ENCODE measurements at places on chromosomes 3 and 15. TPM values are rescaled to one million over a fixed set of nuclear protein-coding genes. Genes with fewer than 3 reads are reported as not detected.

DNA sequence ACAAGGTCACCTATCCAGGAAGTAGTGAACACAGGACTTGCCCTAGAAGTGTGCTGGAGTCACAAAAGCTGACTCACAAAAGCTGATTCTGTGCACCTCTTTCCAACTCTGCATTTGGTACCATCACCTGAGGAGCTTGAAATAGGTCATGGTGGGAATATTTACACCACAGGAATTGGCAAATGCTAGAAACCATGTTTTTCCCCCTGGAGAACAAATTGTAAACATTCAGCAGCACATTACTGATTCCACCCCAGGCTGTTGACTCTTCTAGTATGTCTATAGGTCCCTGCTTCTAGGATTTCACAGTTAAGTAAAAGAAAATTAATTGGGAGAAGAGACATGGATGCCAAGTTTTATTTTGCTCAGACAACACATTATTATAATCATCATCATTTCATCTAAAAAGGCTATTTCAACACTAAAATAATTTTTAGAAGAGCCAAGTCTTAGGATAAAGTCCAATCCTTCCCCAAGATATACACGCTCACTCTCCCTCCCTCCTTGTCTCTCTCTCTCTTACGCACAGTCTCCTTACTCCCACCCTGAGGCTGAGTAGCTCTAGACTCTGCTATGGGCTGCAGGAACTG lies 24.7 kb downstream of the CACNA2D2 start:
- DNase-seq, result no peak

GRCh38 chr15:61762676-61763075 lies 297.6 kb downstream of the VPS13C start:
- DNase-seq, result no peak

DNA sequence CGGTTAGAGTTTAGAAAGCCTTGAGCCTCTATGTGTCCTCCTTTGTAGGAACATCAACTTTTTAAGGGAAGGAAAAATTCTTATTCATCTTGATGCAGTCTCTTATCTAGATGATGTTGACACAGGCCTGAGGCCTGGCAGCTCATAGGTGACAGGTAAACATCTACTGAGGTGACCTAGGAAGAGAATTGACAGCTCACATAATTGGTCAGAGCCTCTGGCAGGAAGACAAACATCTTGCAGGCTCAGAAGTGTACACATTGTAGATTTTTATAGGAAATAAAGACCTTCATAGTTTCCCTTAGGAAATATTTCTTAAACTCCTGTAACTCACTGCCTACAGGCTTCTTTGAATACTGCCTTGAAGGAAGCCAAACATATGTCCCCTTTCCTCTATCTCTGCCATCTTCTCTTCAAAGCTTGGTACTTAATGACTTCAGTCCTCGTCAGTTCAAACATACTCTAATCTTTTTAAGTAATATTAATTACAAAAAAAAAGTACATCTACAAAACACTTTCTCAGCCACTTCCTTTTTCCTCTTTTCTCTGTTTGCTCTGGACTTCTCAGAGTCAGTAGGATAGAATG lies 341.3 kb downstream of the TBL1XR1 start:
- DNase-seq, result no peak

DNA sequence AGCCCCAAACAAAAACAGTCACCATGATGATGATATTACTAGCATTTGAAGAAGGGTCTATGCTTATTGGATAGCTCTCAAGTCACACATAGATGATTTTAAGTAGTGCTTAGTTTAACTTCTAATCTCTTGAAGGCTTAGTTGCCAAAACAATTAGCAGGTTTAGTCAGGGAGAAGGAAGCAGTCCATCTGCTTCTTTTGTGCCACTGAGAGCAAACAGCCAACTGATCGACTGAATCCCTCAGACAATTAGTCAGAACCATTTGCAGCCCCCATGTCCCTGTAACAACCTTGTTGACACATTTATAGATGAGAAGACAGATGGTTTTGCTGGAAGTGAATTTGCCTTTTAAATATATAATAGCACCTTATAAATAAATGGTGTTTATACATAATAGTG lies 585.1 kb upstream of the SUCLG2 start:
- no peak for DNase-seq

- peak; percentile 54 for DNase-seq
Observed at GRCh38 chr3:143975554-143976152, 4.0 kb downstream of the DIPK2A start.

The NR1I2 gene
- total RNA-seq, result 0.20 TPM

The SYNPR gene
- not detected for total RNA-seq

GRCh38 chr3:197354568-197355001 lies 56.2 kb upstream of the DLG1 start:
- peak; percentile 40 for DNase-seq

DNA sequence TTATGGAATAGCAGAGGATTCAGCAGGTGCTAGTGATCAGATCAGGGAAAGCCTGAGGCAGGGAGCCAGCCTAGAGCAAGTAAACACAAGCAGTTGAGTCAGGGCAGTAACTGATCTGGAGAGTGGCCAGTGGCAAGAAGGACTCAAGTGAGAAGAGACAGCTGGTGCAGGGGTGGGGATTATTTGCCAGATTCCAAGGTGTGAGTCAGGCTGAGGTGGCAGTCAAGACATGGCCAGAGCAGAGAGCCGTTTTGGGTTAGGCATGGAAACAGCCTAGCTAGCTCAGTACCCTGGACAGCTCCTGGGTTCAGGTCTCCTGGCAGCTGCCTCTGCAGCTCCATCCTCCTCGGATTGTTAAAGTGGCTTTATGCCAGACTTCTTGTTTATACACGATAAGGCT lies 281.9 kb upstream of the ONECUT1 start:
- peak; percentile 67 for DNase-seq

DNA sequence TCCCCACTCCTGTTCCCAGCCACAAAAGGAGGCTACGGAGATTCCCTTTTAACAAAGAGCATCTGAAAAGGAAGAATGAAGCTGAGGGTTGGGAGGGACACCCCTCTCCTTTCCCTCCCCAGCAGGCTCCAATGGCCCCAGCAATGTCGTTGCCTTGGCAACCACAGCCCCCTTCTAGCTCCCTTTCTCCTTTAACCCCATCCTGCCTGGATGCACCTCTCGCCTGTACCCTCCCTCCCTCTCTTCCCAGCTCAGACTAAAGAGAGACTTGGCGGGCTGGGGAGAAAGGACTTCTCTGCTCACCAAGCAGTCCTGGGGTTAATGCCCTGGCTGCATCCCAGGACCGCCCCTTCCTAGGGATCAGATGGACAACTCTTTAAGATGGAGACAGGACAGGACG lies 7.1 kb upstream of the RPL29 start:
- DNase-seq, result no peak

GRCh38 chr3:124783696-124784095 lies 53.4 kb downstream of the UMPS start:
- no peak for DNase-seq

DNA sequence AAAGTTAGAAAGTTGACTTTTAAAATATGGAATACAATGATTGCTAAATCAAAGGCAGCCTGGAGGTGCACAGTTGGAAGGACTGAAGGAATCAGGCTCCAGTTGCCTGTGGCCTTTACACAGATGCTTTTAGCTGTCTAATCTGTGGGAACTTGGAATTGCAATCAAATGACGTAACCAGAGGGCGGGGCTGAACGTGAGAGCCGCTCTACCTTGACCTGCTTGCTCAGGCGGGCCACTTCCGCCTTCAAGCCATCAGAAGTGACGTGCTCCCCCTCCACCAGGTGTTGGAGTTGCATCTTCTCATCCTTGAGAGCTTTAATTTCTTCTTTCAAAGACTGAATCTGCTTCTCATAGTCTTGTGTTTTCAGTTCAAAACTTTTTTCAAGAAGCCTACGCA lies 37.7 kb upstream of the GNB5 start:
- DNase-seq, result peak; percentile 82

DNA sequence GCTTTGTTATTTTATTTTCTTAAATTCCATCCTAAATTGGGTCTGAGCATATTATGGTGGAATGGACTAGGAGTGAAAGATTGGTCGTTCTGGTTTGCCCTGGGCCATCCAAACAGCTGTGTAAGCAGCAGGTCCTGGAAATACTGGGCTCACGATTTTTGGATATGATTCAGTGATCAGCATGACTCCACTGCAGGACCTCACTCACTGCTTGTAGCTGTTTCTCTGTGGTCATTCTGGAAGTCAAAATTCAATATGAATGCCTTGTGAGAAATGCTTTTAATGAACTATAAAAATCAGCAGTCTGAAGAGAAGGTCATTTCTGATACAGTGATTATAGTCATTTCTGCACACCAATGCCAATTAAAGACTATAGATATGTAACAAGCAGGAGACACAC lies 185.0 kb downstream of the RBMS3 start:
- DNase-seq, result peak; percentile 50

- DNase-seq, result no peak
Observed at GRCh38 chr3:48974076-48974864, 15.8 kb upstream of the P4HTM start.

DNA sequence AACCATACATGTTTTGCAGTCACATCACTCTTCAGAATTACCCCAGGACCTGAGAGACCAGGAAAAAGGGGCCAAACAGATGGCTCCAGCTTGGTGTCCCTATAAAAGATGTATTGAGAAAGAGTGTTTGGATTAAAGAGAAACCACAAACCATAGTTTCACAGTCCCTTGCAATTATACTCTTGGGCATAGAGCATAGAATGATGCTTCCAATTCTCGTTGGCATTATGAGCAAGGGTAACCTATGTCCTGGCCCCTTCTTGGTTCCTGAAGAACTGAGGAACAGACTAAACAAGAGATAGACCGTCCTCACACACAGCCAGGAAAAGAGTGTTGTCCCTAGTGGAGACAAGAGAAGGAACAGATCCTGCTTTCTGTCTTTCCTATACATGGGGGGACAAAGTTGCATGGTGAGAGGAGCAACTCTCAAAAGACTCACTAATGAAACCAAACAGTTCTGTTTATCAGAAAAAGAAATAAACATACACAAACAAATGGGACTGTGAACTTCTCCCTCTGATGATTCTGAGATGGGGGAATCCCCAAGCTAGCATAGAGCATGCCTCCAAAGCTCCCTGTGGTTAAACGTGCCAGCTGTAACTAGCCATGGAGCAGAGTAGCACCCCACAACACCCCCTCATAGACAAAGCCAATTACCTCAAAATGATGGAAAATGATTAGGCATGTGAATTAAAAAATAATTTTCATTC lies 908.6 kb downstream of the NTRK3 start:
- DNase-seq, result no peak

Measured in renal cortical epithelial cell (primary cell).